ENCODE measurements at places on chromosomes 2 and 18.

DNA sequence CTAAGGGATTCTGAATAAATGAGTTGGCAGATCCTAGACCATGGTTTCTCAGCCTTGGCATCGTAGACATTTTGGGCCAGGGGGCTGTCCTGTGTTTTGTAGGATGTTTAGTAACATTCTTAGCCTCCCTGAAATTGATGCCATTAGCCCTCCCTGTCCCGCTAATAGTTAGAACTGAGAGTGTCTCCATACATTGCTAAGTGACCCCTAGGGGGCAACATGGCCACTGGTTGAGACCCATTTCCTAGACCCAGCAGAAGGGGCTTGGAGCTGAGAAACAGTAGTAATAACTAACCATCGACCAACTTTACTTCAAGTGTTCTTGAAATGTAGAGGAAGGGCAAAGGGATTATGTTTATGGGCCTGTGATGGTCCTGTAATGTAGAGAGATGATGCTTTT, 40.8 kb downstream of the KCMF1 start:
- no peak for DNase-seq

- no peak for DNase-seq
Observed at GRCh38 chr2:222064286-222064685, 234.5 kb downstream of the PAX3 start.

DNA sequence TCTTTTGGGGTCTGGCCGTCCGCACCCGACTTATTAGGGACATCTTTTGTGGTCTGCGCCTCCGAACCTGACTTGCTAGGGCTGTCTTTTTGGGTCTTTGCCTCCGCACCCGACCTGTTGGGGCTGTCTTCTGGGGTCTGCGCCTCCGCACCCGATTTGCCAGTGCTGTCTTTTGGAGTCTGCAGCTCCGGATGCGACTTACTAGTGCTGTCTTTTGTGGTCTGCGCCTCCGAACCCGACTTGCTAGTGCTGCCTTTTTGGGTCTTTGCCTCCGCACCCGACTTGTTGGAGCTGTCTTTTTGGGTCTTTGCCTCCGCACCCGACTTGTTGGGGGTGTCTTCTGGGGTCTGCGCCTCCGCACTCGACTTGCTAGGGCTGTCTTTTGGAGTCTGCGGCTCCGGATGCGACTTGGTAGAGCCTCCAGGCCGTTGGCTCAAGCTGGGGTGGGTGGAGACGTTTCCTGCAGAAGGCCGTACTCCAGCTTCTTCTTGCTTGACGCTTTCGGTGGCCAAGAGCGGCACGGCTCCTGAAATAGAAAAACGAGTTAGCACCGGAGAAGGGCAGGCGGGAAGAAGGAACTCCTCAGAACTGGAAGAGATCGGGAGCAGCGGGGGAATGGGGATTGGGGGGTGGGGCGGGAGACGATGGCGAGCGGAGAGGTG, 498 bp downstream of the TGOLN2 start:
- no peak for DNase-seq

DNA sequence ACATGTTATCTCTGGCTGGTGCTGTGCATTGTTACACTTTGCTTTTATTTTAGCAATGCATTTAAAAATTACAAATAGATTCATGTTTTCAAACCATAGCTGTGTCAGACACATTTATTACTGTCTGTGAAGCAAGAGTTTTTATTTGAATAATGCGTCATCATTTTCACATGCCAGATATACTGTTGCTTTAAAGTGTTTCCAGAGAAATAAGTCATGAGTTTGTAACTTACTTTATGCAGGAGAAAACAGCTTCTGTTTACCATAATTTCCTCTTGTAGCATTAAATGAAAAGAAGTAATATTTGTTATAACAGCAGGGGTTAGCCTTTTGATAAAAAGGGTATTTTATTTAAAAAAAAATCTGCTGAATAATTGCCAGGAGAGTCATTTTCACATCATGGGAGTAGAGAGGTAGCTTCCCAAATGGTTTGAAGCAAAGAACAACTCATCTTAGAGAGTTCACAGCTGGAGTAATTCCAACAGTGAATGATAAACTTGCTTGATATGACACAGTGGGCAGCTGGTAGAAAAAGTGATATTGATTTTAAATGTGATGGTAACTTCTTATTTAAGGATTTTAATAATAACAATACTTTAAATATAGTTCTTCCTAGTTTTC, 1274.5 kb upstream of the CRIM1 start:
- no peak for DNase-seq

GRCh38 chr2:216991563-216991962, 131.7 kb upstream of the TNP1 start:
- DNase-seq, result no peak

DNA sequence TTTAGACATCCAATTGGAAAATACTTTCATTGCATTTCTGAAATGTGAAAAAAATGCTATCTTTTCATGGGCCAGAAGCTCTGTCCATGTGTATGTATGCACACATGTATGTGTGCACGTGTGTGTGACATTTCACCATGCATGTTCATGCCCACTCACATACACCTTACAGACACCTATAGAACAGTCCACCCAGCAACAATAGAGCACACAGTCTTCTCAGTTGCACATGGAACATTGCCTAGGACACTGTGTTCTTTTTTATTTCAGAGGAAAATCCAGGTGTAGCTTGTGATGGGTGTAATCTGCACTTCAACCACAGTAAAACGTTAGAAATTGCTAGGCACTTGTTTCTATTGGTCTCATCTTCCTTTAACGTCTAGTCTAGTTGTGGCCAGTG, 114.8 kb upstream of the RGPD4 start:
- no peak for DNase-seq

GRCh38 chr2:15808204-15808910, 132.0 kb upstream of the MYCN start:
- no peak for DNase-seq

DNA sequence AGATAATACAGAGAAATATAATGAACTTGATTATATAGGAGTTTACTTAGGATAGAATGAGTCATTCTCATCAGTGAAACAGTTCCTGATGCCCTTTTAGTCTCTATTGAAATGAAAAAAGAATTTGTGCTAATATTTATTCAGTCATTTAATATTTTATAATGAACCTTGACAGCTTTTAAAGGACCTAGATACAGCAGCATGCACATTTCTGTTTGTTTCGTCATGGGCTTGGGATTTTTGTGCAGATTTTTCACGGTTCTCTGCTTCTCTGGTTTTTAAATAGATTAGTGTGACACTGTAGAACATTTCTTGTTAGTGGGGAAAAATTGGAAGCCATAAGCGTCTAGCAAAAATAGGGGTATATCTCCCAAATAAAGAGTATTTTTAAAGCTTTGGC, 60.7 kb downstream of the NABP1 start:
- no peak for DNase-seq

Measured in mesenteric fat pad (tissue), 1 donor.